ENCODE measurements at places on chromosomes 12 and 14.

GRCh38 chr14:33240466-33240865 lies 301.8 kb downstream of the NPAS3 start:
- no peak for DNase-seq

- DNase-seq = no peak
Measured at GRCh38 chr14:98298481-98299244, 973.3 kb downstream of the BCL11B start.

DNA sequence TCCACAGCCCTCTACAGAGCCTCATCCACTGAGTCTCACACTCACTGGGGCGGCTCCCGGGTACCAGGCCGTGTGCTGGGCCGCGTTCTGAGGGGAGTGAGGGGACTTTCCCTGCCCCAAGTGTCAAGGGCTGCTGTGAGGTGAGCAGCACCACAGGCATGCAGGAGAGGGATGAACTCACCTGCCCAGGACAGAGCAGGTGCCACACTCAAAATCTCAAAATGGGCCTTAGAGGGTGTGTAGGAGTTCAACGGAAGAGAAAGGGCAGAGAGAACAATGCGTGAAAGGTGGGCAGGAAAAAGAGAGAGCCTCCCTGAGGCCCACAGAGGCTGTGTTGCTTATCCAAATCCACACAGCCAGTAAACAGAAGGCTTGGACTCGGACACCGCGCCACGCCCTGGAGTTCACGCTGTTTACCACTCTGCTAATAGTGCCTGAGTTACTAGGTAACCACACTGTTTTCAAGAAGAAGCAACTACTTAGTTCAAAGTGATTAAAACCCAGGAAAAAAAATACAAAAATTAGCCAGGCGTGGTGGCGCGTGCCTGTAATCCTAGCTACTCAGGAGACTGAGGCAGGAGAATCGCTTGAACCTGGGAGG lies 32.7 kb downstream of the TSPAN11 start:
- no peak for DNase-seq

- no peak for DNase-seq
Measured at GRCh38 chr12:103881261-103881660, 40.2 kb upstream of the NT5DC3 start.

DNA sequence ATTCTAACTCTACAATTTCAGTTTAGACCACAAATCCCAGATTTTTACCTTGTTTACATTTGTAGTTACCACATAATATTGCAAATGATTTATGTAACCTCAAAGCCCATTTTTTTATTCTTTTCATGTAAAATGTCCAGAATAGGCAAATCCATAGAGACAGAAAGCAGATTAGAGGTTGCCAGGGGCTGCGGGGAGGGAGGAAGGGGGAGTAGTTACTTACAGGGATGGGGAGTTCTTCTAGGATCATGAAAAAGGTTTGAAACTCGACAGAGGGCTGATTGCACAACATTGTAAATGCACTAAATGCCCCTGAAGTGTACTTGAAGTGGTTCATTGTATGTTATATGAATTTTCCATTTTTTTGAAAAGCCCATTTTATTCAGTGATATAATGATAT lies 66.5 kb downstream of the PPP2R5C start:
- no peak for DNase-seq

GRCh38 chr12:131499864-131500190 lies 211.1 kb upstream of the SFSWAP start:
- no peak for DNase-seq

GRCh38 chr12:80222261-80222660 lies 122.9 kb downstream of the OTOGL start:
- DNase-seq = no peak

DNA sequence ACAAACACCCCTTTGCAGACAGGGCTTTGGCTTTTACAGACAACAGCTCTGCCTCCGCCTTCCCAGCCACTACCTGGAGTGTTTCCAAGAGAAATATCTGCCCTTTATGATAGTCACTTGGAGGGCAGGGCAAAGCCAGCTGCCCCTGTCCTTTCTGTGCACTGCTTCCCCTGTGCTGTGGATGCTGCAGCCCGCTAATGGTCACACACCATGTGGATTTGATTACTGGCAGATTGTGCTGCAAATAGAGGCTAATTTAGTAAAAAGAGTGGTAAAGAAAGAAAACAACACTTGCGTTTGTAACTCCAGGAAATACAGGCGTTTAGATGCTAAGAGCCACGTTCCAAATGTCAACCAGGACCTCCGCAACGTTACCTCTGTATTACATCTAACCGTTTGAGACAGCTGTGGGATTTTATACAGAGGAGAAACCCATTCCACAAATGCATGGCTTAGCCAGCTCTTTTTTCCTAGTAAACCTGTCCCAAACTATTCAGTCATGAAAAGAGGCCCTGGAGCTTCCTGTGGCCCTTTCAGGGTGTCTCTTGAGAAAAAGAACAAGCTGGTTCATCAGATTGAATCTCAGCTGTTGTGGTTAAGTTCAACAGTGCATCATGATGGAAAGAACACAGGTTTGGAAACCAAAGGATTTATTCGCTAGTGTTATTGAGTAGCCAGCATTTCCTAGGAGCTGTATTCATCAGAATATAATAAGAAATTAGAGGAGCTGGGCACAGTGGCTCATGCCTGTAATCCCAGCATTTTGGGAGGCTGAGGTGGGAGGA lies 30.1 kb upstream of the PWP1 start:
- no peak for DNase-seq

DNA sequence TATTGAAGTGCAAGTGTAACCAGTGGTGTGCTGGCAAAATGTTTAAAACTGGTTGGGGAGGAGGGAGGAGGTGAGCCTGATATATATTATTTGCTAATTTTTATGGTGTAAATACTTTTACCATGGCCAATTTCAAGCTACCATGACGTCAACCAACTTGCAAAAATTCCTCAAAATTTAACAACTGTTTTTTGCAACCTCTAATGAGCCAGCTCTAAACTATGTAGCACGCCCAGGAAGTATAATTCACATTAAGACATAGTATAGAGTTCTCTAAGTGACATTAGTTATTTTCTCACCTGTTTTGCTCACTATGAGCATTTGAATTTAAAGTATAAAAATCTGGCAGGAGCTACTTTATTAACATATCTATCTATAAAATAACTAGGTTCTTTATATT lies 41.4 kb downstream of the ATL1 start:
- no peak for DNase-seq

DNA sequence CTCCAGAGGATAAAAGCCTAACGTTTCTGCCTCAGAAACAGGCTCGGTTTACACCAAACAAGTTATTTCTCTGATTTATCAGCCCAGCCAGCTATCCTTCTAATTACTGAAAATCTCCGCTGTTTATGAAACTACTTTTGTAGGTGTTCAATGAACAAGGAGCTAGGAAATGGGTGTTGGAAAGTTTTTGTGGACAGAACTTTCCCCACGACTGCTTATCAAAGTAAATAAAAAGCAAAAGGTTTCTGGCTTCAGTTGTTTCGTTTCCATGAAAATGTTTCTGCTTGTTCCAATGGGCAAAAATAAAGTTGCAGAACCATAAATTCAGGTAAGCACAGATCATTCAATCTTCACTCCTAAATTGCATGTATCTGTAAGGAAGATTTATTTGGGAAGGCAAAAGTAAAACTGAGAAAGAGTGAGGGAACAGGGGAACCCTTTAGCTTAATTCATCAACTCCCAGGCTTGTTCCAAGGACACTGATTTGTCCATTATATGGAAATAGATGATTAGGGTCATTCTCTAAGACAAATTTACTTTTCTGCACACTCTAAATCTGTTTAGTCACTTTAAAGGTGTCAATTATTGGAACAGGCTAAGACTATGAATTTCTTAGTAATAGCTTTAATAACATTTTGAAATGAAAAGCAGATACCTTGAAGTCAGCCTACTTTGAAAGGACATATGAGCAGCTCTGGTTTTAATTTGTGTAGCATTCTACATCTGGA lies 175.9 kb upstream of the CDKN3 start:
- DNase-seq = no peak

Measured in GF-D8 (cell line).